ENCODE measurements at places on chromosomes 3 and 15.

DNA sequence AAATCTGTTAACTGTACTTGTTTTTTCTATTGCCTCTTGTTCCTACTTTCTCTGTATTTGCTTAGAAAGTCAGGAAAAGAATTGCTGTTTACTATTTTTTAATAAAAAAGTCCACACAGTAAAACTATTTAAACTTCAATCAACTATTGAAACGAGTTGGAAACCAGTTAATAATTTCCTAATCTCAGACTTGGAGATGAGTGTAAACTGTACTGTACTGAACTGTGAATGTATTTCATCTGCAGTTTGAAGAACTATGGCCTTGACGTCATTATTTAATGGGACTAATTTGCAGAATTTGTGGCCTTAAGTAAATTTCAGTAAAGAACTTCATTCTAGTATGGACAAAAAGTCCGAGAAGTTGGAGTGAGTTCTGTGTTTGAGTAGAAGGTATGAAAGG lies 89.1 kb downstream of the LRRC28 start:
- no peak for DNase-seq

GRCh38 chr3:114809668-114810413 lies 337.2 kb downstream of the ZBTB20 start:
- no peak for DNase-seq

DNA sequence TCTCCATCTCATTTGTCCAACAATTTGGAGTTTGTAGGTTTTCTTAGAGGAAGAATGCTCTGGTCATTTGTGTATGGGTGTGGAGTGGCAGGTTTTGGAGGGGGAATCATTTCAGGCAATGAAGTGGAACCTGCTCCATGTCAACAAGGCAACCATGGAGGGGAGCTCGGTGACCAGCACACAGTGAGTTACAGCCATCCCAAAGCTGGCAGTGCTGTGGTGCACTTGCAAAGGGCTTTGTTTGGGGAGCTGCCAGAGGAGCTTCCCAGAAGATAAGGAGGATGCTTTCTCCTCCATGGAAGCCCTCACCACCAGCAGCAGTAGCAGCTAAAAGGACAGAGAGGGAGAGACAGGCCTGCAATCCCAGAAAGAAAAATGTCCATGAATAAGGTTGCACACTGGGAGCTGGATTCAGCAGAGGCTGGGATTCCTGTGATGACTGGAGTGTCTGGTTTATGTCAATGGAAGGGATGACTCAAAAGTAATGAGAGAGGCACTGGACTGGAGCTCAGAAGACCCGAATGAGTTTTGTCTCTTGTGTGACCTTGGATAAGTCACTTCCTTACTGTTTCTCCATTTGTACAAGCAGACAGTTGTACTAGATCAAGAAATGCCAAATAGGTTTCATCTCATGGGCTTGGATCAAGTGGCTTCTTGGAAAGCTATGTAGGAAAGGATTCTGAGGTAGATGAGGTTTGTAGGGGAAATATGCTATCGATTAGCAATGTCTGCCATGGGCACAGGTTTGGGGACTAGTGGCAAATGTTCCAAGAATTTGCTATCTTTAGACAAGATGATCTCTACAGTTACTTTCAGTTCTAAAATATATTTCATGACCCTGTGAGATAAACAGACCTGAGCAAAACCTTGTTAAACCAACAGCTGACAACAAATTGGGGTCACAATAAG lies 27.2 kb upstream of the UBE2Q2 start:
- no peak for DNase-seq

DNA sequence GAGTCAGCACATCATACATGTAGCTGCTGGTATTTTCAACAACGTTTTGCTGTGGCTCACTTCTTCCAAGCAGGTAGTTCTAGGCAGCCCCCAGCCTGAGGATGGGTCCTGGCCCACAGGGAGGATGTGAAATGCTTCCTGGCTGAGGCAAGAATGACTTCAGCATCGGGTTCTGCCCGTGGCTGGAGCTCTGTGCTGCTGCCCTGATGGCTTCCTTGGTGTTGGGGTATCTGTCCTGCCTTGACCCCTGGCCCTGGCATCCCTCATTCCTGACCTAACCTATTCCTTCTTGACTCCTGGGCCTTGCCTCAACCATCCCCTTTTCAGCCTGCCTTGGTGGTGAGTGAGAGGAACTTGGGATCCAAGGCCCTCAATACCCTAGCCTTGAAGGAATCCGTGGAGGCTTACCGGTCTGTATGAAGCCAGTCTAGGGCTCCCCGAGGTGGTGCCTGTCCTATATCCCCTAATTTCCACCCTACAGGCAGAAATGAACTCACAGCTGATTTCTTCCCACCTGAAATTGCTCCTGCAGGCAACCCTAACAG lies 300.6 kb downstream of the TLE3 start:
- DNase-seq: no peak

Measured in activated T-helper 1 cell treated with anti-CD3 and anti-CD28 coated beads, Interleukin-2, amount 50 U/mL, for 16 hours (primary cell).